ENCODE measurements at places on chromosomes 12 and 14.

- no peak for DNase-seq
These were observed 42.1 kb downstream of the SEC23A start for GRCh38 chr14:39060818-39061437.

- DNase-seq: no peak
These were observed 33.2 kb downstream of the ZNF664 start for GRCh38 chr12:124006085-124006845.

- no peak for DNase-seq
These were observed 799.7 kb downstream of the RPS29 start for GRCh38 chr14:48786498-48786897.

DNA sequence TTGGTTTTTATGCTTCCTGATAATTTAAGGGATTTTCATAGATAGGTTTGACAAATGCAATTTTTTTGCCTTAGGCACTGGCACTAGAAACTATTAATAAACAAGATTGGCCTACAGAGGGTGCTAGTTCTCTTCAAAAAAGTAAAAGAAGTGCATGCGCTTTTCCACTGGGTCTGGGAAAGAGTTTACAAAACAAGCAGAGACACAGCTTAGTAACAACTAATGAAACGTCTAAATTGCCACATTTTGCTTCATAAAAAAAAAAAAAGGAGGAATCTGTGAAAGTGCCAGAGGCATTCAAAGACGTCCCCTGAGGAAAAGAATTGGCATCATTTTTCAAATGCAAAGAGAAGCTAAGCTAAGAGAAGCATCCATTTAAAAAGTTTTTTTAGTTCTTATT, 58.3 kb upstream of the EEA1 start:
- DNase-seq: peak; percentile 58

DNA sequence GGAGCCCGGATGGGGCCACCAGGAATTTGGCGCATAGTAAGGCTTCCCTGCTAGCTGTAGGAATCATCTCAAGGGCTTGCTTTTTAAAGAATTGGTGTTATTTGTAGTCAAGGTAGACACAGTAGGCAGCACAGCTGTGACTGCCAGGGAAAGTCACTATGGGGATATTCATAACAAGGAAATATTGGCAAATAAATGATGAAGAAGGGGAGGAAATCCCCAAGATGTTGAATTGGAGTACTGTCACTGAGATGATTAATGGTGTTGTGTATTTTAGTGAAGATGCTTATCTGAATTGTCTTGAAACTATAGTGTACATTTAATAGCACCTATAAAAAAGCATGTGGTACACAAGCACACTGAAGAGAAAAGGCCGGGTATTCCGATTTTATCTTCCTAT, 118.9 kb downstream of the NPAS3 start:
- DNase-seq: no peak

Measured in kidney capillary endothelial cell (primary cell).